ENCODE measurements at places on chromosomes 3 and 15.

- DNase-seq: no peak
Measured at GRCh38 chr3:31140470-31140869, 246.0 kb upstream of the GADL1 start.

GRCh38 chr3:101069901-101070798 is 76.9 kb upstream of the ABI3BP start:
- peak; percentile 65 for DNase-seq

GRCh38 chr3:136545664-136546268 is 206.4 kb downstream of the STAG1 start:
- DNase-seq: no peak

GRCh38 chr15:32866454-32867312 is 148.9 kb downstream of the GREM1 start:
- DNase-seq: no peak

DNA sequence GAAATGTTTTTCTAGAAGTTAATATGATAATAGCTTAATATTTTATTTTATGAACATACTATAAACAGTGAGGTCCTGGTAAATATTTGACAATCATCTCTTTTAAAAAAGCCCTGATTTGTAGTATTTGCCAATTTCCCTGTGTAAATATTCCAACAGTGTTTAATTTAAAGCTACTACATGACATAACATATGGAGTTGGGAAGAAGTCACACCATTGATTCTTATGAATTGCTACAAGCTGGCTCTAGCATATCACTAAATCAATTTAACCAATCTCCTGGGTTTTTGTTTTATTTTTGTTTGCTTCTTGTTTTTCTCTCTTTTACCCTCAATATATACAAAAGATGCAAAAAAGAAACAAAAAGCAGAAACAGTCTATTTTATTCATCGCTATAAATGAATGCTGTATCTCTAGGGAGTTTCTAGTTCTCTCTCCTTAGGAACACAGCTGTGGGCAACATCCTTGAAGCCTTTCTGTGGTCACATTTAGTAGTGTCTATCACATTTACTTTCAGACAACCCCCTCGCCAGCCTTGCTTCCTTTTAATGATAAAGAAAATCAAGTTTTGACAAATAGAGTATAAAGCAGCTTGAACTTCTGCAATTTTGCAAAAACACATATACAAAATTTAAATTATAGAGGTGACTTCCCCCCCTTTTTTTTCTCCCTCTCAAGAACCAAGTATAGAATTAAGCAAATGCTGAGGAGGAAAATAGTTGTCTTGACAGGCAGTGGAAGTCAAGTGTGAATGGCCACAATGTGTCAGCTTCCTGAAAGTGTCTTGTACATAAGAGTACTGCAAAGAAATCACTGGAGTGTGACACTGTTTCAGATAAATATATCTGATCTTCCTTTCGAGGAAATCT is 21.4 kb downstream of the CCR1 start:
- no peak for DNase-seq

DNA sequence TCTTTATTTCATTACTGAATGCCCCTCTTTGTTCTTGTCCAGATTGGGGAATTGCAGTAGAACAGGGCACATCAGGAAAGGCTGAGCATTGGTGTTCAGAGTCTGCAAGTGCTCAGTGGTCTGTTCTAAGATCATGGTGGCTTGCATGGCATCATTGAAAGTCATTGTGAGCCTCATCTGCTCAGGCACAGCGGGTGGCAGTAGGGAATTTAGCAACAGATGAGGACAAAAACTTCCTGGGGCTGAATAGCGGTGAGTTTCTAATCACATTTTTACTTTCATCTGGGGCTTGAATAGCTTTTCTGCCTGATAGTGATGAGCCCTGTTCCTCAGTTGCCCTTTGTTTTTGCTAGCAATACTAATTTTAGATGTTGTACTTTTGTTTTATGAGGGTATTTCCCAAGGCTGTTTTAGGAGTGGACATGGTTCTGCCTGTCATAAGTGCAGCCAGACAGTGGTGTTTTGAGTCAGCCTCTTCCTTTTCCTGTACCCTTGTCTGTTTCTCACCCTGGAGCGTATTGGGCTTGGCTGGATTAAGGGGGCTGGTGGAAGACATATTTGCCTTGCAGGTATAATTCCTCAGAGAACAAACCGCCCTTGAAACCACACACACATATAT is 127.2 kb upstream of the IL12A start:
- DNase-seq: no peak

- DNase-seq: no peak
Measured at GRCh38 chr3:9881441-9881840, 1.4 kb upstream of the CIDEC start.

GRCh38 chr15:81523867-81524266 is 149.9 kb upstream of the TMC3 start:
- DNase-seq: no peak

DNA sequence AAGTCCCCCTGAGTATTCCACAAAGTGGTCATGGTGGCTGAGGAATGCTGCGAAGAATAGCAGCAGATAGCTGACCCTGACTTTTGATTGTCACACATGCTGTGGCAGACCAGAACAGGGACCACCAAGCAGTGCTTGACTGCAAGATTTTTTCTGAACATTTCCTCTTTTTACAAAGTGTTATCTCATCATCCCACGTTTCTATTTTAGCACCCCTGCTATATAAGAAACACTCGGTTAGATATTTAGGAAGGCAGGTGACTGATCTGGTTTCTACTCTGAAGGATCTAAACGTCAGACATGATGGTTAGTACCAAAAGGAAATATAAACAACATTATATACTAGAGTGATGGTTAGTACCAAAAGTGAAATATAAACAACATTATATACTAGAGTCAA is 9.1 kb downstream of the SLC25A26 start:
- DNase-seq: no peak

DNA sequence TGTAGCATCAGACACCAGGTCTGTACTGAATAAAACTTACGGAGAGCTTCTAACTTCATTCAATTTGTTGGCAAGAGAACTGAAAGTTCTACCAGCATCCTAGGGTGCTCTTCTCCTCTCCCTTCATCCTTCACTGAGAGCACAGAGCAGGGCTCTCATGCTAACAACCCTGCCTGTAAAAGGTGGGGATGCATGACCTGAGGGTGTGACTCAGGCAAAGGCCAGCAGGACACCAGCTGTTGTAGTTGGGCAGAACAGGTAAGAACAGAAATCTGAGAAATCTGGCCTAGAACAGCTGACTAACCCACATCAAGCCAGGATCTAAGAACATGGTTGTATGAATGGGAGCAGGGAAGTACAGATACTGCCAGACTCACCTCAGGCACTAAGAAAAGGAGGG is 64.2 kb downstream of the MYLK start:
- DNase-seq: no peak

DNA sequence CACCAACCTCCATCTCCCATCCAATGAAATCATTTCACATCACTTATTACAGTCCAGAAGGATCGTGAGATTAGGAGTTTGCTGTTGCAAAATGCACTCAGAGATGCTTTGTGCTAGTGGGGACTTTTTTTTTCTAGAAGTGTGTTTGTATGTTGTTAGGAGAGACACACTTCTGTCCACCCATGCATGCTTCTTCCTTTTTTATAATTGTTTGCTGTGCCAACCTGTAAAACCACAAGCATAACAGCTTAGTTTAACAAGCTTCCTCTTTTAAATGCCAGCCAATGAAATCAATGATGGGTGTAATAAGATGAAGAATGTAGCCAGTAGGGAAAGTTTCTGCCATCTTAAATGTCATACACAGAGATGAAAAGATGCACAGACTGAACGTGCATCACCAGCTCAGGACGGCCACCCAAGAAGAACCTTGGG is 305.6 kb upstream of the STT3B start:
- no peak for DNase-seq

- DNase-seq: no peak
Measured at GRCh38 chr3:34016925-34017587, 218.6 kb downstream of the PDCD6IP start.

- no peak for DNase-seq
Measured at GRCh38 chr3:129166579-129167332, 5.9 kb upstream of the ISY1 start.

GRCh38 chr15:79769069-79769481 is 127.7 kb downstream of the MTHFS start:
- DNase-seq: no peak

DNA sequence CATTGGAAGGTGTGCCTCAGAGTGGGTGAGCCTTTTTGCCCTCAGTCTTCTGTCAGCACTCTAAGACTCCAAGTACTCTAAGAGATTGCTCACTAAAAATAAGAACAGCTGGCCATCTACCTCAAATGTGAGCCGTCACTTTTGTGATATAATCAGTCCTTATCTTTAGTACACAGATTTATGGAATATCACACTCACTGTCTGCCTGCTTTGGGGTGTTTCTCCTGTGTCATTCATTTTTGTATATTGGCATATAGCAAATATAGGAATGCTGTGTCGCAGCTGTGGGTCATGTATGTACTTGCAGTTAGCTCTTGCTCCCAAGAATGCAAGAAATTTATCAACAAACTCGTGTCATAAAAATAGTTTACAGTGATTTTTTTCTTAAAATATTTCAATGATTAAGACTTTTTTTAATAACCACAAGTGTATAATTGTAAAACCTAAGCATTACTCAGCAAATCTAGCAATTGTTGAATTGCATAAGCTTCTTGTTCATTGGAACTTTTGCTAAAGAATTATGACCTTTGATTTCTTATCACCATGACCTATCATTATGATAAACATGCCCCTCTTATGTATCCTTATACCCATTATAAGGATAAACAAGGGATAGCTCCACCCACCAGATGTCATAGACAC is 18.8 kb downstream of the SETD5 start:
- no peak for DNase-seq

DNA sequence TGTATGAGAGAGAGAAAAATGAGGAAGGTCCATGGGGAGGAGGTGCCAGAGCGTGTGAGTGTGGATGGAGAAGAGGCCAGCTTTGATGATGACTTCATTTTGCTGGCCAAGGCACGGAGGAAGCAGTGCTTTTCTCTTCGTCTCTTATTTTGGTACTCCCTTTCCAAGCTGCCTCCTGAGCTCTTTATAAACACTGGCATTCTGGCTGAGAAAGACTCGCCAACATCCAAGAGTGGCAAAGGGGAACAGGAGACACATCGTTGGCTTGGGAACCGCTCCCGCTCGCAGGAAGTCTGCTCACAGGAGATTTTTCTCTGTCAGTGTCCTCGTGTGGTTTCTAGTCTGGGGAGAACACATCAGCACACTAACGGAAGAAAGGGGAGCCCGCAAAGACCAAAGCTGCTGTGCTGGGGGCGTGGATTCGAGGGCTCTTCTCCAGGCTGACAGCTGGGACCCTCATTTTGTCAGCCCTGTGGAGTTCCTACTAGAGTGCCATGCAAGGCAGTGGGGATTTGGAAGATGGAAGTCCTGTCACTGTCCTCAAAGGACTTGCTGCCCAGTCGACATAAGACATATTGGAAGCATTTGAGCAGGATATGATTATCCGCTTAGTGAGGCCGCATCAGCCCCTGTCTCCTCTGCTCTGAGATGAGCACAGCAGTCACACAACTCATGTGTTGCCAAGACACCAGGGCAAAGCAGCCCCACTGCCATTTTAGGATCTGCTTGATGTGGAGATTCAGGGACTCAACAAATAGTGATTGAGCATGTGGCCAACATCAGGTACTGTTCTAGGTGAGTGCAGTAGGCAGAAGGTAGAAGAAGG is 8.0 kb upstream of the SEMA4B start:
- no peak for DNase-seq

GRCh38 chr15:45387380-45388007 is 9.2 kb upstream of the GATM start:
- no peak for DNase-seq

DNA sequence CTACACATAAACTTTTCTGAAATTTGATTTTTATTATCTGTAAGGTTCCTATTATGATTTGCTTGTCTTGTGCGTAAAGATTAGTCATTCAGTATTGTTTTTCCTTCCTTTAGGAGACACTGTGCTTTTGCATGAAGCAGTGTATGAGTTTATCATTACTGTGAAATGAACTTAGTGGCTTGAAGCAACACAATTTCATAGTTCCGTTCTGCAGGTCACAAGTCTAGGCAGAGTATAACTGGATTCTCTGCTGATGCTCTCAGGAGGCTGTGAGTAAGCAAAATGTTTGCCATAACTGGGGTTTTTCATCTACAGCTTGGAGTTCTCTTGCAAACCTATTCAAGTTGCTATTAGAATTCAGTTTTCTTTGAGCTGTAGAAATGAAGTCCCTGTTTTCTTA is 1136.1 kb downstream of the OTOL1 start:
- no peak for DNase-seq

- DNase-seq: no peak
Measured at GRCh38 chr3:95752199-95752598, 1062.2 kb upstream of the EPHA6 start.

DNA sequence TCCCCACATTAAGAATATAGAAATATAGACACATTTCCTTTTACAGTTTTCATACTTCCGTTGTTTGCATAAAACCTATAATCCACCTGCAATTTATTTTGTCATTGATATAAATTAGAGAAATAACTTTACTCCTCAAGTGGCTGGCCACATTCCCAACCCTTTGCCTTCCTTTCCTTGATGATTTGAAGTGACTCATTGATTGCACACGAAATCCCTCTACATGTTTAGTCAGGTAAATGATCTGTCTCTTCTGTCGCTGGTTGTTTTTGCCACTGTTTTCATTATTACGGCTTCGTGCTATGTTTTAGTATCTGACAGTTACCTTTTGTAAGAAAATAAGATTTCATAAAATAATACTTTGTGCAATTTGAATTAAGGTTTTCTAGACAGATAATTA is 272.2 kb upstream of the NR2E3 start:
- DNase-seq: no peak

- no peak for DNase-seq
Measured at GRCh38 chr15:83170474-83171165, 37.0 kb downstream of the HDGFL3 start.

DNA sequence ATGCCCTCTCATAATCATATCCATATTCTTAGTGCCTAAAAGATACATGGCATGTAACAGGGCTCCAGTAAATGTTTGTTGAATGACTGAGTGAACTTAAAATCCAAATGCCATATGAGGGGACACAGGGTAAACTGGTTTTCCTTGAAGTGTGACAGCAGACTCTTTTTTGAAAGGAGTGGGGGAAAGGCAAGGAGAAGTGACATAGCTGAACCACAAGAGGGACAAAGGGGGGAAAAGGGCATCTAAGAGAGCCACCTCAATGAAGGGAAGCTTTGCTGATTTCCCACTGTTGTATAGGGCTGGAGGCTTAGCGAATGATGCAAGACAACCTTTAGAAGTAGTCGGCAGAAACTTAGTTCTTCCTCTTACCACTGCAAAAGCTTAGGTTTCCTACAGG is 9.1 kb downstream of the TRIM42 start:
- DNase-seq: no peak

- DNase-seq: no peak
Measured at GRCh38 chr3:97934980-97935695, 37.1 kb downstream of the RIOX2 start.

DNA sequence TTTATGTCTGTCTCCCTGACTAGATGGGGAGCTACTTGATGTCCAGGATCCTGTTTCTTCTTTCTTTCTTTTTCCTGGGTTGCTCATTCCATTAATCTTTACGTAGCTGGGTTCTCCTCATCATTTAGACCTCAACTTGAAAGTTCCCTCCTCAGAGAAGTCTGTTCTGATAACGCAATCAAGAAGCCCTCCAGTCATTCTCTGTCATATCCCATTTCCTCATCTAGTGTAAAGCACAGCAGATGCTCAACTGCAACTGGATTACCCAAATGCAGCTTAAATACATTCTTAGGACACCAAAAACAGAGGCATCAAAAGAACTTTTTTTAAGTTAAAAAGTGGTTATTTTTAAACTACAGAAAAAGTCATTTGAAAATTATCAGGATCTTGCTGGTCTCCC is 51.7 kb upstream of the ST3GAL6 start:
- no peak for DNase-seq
